ENCODE measurements at places on chromosomes 11 and 22.

GRCh38 chr11:64724863-64725532 lies 2.0 kb upstream of the NRXN2 start:
- no peak for DNase-seq

- DNase-seq, result no peak
Observed at GRCh38 chr11:114059984-114060391, 477 bp downstream of the ZBTB16 start.

- no peak for DNase-seq
Observed at GRCh38 chr22:42700355-42700754, 20.3 kb downstream of the A4GALT start.

DNA sequence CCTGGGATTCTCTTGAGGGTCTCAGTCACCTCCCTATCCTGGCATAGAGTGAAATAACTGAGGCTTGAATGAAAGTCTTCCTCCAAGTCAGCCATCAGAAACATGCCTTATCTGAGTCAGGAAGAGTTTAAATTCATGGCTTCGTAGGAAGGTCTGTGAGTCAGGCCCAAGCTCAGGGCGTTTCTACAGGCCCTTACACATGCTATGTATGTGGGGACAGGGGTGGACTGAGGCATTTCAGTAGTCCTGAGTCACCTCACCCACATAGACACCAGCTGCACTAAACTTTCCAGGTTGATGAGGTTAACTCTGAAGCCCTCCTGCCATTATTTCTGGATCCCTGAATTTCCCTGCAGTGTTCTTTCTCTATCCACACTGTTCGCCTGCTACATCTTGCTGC lies 134.6 kb upstream of the RCN1 start:
- DNase-seq, result no peak

- no peak for DNase-seq
Observed at GRCh38 chr11:117369534-117369933, 41.9 kb downstream of the CEP164 start.

DNA sequence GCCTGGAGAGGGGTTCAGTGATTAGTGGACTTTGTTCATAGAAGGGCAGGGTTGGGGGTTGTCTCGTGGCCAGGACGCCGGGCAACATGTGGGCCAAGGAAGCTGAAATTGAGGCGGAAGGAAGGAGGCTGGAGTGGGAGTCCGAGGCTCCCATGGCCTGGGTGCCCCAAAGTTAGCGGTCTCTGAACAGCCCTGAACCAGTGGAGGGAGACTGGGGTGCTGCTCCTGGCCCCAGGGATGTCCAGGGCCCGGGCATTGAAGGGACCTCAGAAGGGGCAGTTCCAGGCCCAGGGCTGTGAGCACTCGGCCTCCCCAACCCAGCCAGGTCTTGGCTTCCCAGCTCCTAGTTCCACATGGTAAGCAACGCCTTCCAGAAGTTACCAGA lies 59.2 kb upstream of the PRODH start:
- no peak for DNase-seq

DNA sequence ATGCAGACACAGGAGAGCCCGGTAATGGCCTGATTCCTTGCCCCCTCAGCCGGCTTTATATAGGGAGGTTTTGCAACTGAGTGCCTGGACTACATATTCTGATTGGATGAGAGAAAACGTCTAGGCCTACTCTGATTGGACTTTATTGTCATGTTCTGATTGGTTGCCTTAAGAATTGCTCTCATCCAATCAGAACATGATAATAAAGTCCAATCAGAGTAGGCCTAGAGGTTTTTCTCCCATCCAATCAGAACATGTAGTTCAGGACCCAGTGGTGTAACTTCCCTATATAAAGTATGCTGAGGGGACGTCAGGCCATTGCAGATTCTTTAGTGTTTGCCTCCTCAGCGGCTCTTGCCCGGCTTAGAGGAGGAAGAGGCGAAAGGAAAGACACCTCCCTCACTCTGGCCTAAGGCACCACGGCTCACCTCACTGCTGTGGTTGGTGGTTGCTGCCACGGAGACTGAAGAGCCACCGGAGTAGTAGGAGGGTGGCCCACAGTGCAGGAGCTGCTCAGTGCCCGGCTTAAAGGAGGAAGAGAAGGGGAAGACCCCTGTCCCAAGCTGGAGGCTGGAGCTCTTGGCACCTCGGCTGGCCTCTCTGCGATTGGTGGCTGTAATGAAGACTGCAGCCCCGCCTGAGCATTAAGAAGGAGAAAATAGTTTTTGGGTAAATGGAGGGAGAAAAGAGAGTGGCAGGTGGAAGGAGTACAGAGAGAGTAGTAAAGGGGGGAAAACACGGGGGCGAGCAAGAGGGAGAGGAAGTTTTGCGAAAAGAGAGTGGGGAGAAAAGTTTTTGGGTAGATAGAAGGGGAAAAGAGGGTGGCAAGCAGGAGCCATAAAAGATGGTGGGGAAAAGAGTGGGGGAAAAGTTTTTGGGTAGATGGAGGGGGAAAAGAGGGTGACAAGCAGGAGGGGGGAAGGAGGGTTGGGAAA lies 116.7 kb upstream of the SERPIND1 start:
- DNase-seq, result no peak

GRCh38 chr11:12204506-12204905 lies 94.1 kb downstream of the MICAL2 start:
- no peak for DNase-seq

- DNase-seq, result peak; percentile 73
Observed at GRCh38 chr22:46071451-46072109, 78.7 kb upstream of the PPARA start.

- no peak for DNase-seq
Observed at GRCh38 chr22:23220485-23221350, 40.4 kb downstream of the BCR start.

- DNase-seq, result no peak
Observed at GRCh38 chr11:127471662-127472061, 471.1 kb upstream of the KIRREL3 start.

- DNase-seq, result no peak
Observed at GRCh38 chr11:22798901-22799300, 30.7 kb downstream of the SVIP start.

DNA sequence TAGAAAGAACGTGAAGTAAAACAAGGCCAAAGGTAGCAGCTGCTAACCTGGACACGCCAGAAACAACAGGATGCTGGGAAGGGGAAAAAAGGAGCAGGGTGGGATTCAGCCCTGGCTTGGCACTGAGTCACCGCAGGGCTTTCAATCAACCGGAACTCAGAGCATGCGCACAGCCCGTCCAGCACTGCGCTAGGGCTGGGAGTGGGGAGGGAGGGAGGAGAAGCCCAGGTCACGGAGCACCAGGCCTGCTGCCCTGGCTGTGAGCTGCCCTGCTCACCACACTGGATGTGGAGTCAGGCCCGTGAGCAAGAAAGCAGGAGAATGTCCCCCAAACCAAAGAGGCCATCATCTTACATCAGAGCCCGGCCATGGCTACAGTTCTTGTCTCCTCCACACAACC lies 51.5 kb downstream of the APOL1 start:
- no peak for DNase-seq

- DNase-seq, result no peak
Observed at GRCh38 chr11:8384199-8384821, 120.6 kb upstream of the LMO1 start.

DNA sequence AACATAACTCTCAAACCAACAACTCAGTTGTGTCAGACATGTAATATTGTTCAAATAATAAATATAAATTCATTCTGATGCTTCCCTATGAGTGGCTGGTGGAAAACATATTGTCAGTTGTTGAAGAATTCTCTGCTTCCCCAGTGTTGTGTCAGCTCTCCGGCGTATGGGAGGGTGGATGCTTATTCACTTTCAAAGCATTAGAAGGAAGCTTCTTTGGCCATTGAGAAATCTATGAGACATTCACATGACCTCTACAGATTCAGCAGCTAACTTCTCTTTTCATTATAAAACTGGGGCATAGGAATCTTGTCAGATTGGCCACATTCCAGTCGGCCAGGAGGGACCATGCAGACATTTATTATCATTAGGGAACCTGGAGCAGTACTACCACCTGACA lies 2.9 kb downstream of the OR51V1 start:
- DNase-seq, result no peak

DNA sequence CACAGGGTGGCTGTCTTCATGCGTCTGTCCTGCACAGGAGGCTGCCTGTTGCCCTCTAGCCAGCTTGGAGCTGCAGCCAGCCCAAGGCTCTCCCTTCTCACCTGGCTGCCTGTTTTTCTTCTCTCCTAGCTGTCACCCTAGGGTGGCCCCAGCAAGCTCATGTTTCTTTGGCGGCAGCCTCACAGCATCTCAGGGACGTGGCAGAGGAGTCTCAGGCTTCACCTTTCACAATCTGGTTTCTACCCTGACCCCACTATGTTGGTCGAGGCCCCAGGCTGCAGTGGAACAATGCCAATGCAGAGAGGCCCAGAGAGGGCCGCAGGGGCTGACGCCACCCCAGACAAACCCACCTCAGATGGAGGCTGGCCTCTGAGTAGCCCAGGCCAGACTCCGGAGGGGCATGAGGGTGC lies 2.5 kb upstream of the CLDN5 start:
- no peak for DNase-seq

GRCh38 chr11:67441731-67442351 lies 1.4 kb downstream of the CORO1B start:
- no peak for DNase-seq

DNA sequence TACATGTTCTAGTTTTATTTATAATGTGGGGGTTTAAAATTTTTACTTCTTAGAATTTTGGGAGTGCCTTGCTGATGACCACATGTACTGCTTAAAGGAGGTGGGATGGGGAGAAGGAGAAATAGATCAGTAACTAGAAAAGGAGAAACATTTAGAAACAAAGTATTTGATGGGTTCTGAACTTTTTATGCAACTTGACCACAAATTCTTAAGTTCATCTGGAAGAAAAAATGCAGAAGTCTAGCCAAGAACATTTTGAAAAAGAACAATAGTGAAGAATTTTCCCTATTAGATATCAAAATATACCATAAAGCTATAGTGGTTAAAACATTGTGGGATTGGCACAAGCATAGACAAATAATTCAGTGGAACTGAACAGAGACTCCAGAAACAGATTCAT lies 73.3 kb upstream of the AMPD3 start:
- no peak for DNase-seq

DNA sequence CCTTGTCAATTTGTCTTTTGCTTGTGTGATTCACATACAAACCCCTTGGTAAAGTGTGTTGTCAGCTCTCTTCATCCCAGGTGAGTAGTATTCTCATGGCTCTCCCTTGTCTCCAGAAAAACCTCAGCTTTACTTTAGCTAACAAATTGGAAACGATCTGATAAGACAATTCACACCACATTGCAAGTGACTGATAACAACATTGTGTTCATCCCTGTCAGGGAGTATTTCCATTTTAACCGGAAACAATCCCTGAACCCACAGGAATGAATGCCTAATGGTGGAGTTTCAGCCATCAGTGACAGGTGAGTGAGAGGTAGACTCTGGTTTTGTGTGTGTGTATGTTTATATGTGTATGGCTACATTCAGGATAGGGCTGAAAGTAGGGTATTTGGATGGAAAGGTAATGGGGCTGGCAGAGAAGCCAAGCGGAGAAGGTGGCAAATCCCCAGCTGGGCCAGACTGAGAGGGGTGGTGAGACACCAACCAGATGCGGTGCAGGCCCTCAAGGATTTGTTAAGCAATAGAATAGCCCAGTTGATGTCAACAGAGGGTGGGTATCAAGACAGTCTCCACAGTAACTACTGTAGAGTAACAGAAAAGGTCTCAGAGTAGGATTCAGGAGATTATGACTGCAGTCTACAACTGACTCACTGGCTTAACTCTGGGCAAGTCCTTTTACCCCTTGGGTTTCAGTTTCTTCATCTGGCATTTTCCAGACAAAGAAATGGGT lies 7.6 kb downstream of the LRRC51 start:
- no peak for DNase-seq

DNA sequence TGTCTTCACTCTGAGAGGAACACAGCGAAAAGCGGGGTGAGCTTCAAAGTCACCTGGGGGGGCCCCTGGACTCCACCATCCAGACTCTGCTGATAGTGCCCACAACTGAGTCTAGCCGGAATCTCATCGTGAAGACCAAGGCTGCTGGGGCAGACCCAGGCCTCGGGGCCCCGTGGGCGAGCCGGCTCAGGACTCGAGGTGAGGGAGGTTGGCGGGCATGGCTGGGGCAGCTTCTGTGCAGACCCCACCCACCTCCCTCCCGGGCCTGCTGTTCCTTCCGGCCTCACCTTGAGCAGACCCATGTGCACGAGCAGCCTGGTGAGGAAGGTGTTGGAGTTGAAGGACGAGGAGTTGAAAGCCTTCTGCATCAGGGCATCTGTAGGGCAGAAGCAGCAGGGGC lies 8.7 kb upstream of the CHADL start:
- no peak for DNase-seq

All from NCI-H2029 treated with DMSO at 0.1 percent for 48 hours (cell line).